ENCODE measurements at places on chromosomes 5 and 9.
A peak's percentile ranks its signal among the peaks of the same experiment; 100 is the strongest.

GRCh38 chr9:114078021-114078780, at the start of gene AMBP:
AMBP (minus strand) TSS chr9:114078300; CDS start chr9:114078209, 91 bp downstream.
- DNase-seq = no peak

DNA sequence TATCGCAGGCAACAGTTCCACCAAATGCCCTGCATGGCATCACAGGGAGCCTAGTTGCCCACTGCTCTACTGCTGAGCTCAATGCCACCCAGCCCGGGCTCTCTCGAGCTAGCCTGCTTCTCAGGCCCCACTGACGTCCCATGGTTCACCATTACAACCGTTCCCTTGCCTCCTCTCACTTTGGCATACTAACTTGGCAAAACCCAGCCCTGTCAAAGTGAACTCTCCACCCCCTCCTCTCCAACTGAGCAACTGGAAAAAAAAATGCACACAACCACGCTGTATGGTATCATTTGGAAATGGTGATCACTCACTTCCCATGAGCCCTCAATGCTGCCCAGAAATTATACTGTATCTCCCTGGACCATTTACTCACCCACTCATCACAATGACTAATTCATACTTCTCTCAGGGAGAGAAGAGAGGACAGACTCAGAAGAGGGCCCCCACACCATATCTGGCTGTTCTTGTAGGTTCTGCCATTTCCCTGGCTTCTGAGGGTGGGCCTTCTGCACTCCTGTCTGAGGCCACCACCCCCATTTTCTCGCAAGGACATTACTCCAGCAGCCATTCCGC, 51.4 kb upstream of the RARS1 start:
- no peak for DNase-seq

DNA sequence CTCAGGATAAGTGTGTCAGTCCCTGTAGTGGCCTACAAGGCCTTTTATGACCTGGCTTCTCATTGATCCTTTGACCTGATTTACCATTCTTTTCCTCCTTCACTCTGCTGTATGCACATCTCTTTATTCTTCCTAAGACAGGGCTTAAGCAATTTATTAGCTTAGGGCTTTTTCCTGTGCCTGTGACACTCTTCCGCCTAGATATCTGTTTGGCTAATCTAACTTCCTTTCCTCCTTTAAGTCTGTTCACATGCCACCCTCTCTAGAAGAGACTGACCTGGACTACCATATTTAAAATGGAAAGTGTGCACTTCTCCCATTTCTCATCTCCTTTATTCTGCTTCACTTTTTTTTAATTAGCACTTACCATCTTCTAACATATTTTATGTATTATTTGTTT, 29.1 kb downstream of the FOCAD start:
- DNase-seq = no peak

GRCh38 chr9:82555431-82556051, 507.4 kb downstream of the RASEF start:
- peak; percentile 10 for DNase-seq

- DNase-seq = peak; percentile 36
Observed at GRCh38 chr5:167639273-167639672, 652.2 kb upstream of the WWC1 start.

GRCh38 chr5:132142459-132142858, 68.9 kb downstream of the CSF2 start:
- DNase-seq = no peak

DNA sequence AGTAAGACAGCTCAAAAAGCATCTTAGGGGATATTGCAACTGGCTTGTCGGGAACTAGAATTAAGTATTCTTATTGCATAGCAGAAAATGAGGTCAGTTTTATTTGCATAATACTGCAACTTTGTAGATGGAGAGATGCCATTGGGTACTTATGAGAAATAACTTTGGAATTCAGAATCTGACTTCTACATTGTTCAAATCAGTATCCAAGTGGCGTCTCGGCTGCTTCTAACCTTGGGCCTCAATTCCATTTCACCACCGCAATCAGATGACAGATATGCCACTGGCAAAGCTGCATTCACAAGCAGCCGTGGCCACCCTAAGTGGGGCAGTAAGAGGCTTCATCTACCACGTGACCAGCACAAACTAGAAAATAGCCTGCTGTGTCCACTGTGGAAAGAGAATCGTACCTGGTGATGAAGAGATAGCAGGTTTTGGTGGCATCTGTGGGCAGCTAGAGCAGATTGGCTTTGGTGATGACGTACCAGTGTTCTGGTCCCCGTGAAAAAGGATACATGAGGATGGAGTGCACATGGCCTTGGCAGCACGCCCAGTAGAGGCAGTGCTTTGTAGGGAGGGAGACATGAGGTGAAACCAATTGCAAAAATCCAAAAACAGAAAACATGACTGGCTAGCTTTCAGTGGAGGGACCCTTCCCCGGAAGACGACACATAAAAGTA, 116.6 kb downstream of the KLHL3 start:
- no peak for DNase-seq

DNA sequence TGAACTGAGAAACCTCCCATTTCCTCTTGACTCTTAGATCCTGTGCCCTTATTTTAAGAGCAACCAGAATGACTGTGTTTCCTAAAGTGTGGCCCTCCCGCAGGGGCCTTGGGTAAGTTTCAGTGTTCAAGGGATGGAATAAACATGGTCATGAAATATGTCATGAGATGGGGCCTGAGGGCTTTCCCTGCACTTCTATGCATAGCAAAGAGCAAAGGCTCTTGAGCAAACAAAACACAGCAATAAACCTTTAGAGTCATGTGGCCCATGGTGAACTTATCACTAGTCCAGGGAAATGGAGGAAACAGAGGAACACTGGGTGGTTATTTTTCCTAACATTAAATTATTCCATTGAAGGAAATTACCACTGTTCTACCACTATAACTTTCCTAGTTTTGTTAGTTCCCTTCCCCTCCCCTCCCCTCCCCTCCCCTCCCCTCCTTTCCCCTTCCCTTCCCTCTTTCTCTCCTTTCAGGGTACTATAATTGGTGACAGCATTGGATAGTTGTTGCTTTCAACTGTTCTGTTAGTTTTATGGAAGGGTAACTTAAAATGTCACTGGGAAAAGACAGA, 72.4 kb downstream of the CTSL start:
- no peak for DNase-seq

- DNase-seq = peak; percentile 72
Observed at GRCh38 chr9:136228107-136228875, 17.3 kb downstream of the QSOX2 start.

GRCh38 chr9:126599047-126599650, 14.6 kb upstream of the LMX1B start:
- no peak for DNase-seq

Data from putamen (tissue), 1 donor.